Inflammatory macrophage treated with lipopolysaccharide for 1 hour (primary cell): ENCODE measurements at places on chromosomes 2 and 18.

DNA sequence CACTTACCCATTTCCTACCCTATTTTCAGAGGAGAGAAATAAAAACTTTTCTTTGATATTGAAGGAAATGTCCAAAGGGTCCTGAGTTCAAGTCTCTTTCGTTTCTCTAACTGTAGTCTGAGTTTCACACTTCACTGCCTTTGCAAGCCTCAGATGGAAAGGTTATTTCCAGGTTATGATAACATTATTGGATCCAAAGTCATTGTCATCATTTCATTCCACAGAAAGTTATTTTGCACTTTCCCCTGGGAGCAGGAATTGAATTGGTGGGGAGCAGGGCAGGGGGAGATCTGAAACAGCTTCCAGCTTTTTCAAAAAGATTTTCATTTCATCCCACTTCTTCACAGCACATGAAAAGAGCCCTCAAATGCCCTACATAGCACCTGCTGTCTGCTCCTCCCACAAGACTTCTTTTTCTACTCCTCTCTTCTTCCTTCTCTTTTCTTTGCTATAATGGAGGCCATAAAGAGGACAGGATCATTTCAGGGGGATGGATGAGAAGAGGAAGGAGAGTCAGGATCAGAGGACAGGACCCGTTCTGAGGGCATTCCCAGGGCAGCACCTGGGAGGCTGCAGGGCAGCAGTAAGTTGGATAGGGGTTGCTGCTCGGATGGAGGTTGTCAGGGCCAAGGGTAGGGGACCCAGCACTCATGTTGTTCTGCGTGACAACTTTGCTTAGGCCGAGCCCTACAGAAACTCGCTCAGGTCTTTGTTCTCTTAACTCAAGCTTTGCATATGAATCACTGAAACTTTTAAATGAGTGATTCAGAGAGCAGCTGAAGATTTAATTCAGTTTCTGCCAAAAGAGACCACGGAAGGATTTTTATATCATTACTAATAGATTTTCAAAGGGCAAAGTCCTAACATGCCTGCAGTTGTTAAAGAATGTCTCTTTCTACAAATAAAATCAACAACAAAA lies 11.4 kb upstream of the GALNT5 start:
- DNase-seq: no peak

GRCh38 chr2:162258169-162258568 lies 14.9 kb upstream of the FAP start:
- no peak for DNase-seq

GRCh38 chr2:157800838-157801495 lies 75.2 kb downstream of the ACVR1 start:
- DNase-seq: no peak

DNA sequence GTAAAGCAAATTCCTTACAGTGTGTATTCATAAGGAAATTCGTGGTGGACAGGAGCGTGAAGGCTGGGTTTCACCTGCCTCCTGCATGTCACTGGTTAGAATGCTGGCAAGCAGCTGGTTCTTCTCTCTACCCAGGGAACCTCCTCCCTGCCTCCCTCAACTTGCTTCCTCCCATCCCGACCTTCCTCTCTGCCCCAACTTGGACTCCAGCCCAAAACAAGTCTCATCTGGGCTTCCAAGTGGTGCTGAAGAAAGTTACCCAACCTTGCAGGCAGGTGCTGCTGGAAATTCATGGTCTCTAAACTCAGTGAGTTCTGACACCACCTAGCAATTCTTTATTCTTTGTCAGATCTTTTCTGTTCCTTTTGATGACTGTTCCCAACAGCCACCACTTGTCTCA lies 184.5 kb downstream of the BCL2 start:
- DNase-seq: no peak

- DNase-seq: no peak
Observed at GRCh38 chr2:58932801-58933200, 691.7 kb upstream of the FANCL start.

DNA sequence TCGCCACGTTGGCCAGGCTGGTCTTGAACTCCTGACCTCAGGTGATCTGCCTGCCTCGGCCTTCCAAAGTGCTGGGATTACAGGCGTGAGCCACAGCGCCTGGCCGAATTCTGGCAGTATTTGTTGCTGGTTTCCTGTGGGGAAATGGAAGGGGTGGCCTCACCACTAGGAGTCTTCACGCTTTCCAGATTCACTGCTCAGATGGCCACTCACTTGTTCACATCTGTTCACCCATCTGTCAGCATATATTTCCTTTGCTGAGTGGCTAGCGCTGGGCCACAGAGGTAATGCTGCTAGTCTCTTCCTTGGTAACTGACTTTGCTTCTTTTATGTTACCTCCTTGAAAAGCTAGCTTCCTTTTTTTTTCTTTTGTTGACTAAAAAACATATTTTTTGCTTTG lies 27.2 kb downstream of the TMEM177 start:
- no peak for DNase-seq

- DNase-seq: no peak
Observed at GRCh38 chr18:48632676-48633257, 93.9 kb downstream of the CTIF start.

DNA sequence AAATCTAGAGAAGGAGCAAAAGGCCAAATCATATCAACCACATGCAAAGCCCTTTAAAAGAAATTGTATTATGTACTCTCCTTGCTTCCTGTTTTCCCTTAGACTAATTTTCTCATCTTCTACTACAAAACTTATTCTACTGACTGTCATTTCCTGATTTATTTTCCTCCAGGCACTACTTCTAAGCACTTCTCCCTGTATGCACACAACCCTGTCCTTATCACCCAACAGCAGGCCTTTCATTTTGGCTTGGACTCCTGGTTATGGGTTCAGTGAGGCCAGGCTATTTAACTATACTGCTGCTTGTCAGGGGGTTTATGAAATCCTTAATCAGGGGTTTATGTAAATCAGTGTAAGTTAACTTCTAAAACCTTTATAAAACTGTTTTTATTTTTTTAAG lies 205.1 kb upstream of the FAM98A start:
- no peak for DNase-seq

- DNase-seq: no peak
Observed at GRCh38 chr2:181352158-181352557, 105.0 kb upstream of the ITGA4 start.

DNA sequence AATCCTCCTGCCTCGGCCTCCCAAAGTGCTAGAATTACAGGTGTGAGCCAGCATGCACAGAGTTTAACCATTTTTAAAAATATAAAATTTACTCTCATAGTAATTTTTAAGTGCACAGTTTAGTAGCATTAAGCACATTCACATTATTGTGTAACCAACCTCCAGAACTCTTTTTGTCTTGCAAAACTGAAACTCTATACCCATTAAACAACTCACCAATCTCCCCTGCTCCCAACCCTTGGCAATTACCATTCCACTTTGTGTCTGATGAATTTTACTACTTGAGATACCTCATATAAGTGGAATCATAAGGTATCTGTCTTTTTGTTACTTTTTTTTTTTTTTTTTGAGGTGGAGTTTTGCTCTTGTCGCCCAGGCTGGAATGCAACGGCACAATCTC lies 112.5 kb downstream of the BMPR2 start:
- DNase-seq: no peak

DNA sequence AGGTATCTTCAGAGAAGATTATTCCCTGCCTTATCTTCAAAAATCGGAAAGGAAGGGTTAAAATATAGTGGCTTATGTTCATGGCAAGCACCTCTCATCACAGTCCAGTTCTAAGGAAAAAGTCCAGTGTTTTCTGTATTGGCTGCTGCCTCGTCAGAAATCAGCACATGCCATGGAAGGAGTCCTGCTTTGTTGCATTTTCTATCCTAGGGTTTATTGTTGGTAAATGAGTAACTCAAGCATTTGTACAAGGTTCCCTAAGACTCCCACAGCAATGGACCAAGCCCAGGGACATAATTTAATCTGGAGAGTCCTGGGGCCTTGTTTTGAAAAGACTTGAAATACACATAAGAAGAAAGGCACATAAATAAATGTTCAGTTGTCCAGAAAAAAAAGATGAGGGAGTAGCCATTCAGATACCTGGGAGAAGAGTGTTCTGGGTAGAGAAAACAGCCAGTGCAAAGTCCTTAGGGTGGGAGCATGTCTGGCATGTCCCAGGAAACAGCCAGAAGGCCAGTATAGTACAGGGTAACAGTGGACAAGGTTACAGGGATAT lies 26.4 kb downstream of the NBEAL1 start:
- no peak for DNase-seq

DNA sequence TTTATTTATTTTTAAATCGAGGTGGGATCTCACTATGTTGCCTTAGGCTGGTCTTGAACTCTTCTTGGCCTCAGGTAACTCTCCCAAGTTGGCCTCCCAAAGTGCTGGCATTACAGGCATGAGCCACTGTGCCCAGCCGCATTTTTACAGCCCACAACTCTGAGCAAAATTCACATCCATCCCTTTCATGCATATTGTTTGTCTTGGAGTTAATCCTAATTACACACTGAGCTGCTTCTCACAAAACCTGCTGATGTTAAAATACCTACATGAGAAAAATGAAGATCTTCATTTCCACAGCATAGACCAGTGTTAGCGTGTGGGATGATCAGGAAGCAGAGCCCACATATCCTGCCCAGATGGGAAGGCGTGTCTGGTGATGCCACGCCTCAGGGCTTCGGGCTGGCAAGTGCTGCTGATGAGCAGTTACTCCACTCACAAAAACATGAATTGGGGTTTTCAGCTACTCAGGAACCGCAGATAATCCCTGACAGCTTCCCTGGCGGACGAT lies 14.6 kb downstream of the ITGB1BP1 start:
- peak; percentile 27 for DNase-seq

GRCh38 chr2:78870343-78870967 lies 155.0 kb upstream of the REG3G start:
- DNase-seq: peak; percentile 9

- peak; percentile 67 for DNase-seq
Observed at GRCh38 chr2:114550895-114551793, 108.7 kb downstream of the DPP10 start.

DNA sequence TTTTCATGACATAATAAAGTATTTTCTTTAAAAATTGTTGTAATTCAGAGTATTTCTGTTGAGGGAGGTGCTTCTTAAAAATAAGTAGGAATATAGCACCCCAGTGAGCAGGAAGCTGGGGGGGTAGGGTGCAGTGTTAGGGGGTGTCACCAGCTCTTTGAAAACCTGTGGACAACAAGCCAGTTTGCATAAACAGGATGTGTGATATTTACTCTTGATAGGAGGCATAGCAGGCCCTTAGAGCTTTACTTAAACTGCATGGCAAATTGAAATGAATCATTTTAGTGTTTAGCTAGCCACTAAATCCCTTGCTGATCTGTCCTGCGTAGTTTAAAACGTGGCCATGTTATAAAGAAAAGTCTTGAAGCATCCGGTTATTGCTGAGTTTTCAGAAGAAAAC lies 8.4 kb downstream of the TGIF1 start:
- DNase-seq: no peak

- no peak for DNase-seq
Observed at GRCh38 chr2:44942304-44943030, 965 bp downstream of the SIX3 start.

GRCh38 chr18:62904396-62905285 lies 189.3 kb downstream of the PHLPP1 start:
- no peak for DNase-seq

DNA sequence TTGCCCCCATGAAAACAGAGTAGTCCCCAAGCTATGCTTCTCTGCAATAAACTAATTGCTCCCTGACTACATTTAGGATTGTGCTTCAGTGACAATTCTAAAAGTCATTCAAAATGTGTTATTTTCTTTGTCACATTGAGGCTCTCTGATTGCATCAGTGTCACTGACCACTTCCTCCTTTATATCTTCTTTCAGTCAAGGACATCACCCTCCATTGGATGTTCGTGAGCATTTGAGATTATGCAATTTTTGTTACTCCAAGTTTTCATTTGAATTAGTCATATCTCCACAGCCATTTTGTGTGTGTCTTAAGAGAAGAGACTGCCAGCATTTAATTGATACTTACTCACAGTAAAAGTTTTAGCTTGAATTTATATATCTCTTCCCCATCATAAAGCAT lies 780.8 kb upstream of the GCFC2 start:
- peak; percentile 9 for DNase-seq

- no peak for DNase-seq
Observed at GRCh38 chr2:238811293-238811692, 36.6 kb upstream of the TWIST2 start.

DNA sequence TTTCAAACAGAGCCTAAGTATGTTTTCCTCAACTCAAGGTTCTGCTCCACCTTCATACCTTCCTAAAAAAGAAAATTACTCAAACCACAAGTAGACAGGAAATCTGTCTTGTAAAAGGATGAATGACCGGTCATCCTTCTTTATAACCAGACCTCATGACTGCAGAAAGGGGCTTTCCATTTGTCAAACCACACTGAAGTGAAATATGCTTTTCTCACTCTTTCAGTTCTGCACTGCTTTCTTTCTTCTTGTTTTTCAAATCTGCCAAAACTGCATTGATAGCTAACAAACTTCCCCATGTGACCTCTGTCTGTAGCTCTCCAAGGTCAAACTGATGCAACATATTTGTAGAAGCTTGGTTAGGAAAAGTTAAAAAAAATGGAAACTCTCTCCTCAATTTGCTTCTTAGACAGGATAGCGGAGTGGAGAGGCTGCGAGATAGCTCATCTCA lies 308.9 kb upstream of the CCDC68 start:
- DNase-seq: peak; percentile 82

- no peak for DNase-seq
Observed at GRCh38 chr2:71736986-71737385, 283.6 kb downstream of the DYSF start.

DNA sequence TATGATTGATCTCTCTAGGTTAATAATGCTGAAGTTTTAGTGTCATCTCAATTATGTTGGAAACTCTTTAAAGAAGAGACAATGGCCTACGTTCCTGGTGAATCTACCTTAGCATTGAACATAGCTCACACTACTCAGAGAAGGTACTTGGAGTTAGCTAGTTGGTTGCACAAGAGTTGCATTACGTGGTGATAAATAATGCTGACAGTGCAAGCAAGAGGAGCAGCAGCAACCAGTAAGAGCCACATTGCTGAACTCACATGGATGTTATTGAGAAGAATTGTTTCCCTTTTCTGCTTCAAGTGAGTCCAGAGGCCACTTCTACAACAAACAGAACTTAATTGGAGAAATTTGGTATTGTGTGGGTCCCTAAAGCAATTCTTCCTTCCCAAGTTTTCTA lies 737.1 kb downstream of the TDRD15 start:
- no peak for DNase-seq

DNA sequence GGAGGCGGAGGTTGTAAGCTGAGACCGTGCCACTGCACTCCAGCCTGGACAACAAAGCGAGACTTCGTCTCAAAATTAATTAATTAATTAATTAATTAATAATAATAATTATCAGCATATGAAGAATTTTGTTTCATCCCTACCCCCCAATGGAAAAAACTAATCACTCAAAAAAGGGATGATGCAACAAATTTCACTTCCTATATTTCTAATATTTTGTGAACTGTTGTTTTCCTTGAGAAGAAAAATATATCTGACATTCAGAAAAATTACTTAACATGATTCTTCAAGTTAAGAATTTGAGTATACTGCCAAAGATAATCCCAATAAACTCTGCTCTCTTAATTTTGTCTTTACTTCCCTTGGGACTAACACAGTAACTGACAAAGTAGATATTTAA lies 28.1 kb downstream of the EXOC6B start:
- peak; percentile 7 for DNase-seq

GRCh38 chr2:33291278-33292013 lies 185.0 kb upstream of the RASGRP3 start:
- DNase-seq: no peak
